ENCODE measurements at places on chromosomes 5 and 9.

DNA sequence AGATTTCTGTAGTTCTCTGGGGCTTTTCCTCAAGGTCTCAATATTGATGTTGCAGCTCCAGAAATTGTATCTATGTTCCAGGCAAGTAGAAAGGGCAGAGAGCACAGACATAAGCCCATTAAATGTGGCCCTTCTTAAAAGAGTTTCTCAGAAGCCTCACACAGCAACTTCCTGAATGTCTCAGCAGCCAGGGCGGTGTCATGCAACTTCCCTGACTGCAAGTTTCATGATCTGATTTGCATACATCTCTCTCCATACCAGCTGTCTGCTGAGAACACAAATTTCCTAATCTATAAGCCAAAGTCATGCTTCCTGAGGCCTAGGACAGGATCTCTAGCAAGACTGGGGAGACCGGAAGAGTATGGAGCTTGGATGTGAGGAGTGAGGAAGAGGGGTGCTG, 13.0 kb downstream of the RGS7BP start:
- DNase-seq: peak; percentile 10

DNA sequence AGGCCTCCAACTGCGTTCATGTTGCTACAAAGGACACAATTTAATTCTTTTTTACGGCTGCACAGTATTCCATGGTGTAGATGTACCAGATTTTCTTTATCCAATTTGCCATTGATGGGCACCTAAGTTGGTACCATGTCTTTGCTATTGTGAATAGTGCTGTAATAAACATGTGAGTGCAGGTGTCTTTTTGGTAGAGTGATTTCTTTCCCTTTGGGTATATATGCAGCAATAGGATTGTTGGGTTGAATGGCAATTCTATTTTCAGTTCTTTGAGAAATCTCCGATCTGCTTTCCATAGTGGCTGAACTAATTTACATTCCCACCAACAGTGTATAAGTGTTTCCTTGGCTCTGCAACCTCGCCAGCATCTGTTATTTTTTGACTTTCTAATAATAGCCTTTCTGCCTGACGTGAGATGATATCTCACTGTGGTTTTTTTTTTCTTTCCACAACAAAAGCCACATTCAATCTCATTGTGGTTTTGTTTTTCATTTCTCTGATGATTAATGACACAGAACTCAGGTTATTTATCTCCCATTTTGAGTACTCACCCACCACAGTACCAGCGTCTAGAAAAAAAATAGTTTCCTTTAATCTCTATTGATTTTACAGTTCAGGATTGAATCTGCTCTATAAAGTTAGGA, 21.9 kb downstream of the ARRDC3 start:
- DNase-seq: no peak

- no peak for DNase-seq
Observed at GRCh38 chr5:178398901-178399700, 166.5 kb upstream of the PHYKPL start.

- no peak for DNase-seq
Observed at GRCh38 chr5:117102591-117102990, 528.0 kb upstream of the SEMA6A start.

- no peak for DNase-seq
Observed at GRCh38 chr9:113568571-113569321, 105.2 kb downstream of the RGS3 start.

DNA sequence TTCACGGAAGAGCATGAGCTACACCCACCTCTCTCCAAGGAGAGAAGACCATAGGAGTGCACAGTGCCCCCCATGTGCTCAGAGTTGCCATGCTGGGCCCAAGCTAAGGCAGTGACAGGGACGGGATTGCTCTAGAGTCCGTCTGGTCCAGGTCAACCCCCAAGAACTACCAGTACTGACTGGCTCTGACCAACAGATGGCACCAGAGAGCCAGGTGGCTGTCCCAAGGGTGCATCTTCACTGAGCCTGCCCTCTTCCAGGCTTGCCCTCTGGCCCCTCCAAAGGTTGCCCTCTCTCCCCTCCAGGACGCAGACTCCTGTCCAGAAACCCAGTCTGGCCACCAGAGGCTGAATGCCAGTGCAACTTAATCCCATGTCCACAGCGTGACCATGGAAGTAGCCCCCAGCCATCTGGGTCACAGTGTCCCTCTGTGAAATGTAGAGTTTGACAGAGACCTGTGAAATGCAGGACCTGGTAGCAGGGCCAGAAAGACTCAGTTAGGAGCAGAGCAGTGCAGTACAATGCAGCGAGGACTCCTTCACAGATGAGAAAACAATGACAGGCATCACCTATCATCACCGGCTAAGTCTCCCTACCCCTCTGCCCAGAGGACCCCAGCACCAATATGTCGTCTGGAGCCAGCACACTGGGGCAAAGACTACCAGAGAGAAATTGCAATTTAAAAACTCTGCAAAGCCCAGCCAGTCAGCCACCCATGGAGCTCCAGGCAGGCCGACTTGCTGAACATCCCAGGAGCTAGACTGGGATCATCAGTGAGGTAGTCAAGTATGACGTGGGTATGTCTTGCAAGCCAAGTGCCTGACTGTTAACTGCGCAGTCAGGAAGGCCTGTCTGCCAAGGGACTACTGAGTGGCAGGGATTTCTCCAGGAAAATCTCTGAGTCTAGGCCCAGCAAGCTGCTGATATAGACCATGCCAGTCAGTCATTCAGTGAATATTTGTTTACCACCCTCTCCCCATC, 7.7 kb upstream of the SKP1 start:
- DNase-seq: peak; percentile 39

DNA sequence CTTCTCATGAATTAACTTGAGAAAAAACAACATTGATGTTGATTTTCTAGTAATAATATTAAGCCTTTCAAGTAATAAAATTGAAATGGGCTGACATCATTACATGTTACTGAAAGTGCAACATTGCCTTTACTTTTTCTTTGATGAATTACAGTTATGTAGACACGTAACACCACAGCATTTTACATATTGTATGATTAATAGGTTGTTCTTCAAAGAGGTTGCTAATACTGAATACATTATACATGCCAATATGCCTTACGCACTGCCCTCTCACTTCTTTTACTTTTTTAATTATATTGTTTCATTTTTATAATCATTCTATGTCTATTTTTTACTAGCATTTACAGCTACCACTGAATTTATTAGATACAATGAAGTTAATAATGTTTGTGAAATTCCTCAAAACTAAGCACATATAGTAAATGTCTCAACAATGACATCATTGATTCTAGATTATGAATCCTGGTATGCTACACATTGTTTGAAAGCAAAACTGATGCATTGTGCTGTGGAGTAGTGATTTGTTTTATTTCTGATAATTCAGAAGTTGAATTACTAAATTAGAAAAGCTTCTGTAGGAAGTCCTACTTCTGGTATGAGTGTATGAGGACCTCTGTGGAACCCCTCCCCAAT, 464.4 kb upstream of the IZUMO3 start:
- no peak for DNase-seq

DNA sequence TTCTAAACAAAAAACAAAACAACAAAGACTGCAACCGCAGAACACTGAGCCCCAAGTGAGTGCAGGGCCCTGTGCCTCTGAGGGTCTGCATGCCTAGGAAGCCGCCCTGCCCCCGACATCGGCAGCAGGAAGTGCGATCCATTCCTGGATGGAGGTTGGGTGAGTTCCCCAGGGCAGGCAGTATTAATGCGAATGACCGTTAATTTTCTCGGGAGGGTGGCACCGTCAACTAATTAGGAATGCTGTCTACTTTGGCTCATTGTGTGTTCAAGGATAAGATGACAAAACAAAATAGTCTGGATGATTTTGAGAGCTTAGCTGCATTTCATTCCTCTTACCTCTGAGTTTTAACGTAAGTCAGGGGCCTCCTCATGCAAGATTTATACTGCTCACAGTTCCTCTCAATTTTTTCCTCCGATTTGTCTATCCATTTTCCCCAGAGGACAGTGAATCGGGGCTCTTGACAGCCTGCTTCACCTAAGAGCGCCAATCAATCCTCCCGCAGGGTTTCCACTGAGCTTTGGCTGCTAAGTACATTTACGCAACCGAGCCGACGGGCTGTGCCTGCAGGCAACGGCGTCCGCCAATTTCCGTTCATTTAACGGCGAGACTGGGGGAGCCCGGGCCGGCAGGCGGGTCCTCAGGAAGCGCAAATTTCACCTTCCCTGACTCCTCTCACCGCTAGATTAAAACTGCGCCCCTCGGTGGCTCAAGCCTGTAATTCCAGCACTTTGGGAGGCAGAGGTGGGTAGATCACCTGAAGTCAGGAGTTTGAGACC, 2.9 kb upstream of the NXNL2 start:
- no peak for DNase-seq

- DNase-seq: no peak
Observed at GRCh38 chr5:104998572-104998971, 1436.0 kb upstream of the NUDT12 start.

DNA sequence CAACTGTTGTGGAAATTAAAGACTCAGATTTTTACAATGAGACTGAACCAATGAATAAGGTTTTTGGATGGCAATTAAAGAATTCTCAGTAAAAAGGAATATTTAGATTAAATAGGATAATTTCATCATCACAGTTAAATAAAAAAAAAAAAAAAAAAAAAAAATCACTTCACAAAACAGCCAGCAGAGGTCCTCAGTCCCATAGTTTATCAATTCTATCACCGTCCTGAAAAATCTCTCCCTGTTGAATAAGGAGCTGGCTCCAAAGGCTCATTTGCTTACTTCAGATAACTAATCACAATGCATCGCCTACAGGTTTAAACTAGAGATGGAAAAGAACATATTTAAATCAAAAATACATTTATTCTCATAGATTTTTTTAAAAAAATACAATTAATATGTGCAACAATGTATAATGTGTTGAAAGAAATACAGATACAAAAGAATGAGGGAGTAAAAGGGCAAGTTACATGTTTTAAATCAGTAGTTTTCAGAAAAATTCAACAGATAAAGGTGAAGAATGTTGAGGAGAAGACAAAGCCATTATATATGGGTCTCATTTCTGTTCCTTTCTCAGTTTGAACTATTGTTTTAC, 175.8 kb upstream of the CHD1 start:
- DNase-seq: no peak

DNA sequence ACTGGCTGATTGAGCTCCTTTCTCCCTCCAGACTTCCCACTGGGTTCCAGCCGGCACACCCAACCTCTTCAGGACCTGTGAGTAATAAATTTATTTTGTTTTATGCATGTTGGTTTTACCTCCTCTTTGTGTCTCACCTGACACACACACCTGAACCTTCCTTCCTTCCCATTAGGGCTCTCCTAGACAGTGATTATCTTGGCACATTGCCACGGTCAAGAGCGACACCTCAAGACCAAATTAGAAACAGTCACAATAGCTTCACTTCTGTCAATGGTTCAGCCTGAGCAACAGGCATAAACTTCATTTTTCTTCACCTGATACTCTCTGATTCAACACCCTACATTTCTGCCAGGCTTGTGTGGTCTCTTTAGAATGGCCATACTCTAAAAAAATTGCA, 296.3 kb upstream of the SMARCA2 start:
- DNase-seq: no peak

DNA sequence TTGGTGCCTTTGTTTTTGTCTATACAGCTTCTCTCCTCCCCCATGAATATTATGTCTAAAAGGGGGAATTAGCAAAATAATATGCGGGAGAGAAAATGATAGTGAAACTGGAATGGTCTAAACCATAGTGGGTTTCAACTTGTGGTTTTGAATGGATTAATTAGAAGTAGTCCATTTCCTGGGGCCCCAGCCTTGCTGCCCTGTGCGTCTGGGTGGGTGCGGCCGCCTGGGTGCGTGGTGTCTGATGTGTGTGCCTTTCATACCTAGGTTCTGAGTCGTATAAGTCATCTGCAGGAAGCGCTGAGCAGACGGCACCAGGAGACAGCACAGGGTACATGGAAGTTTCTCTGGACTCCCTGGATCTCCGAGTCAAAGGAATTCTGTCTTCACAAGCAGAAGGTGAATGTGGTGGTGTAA, 120.0 kb upstream of the CACNA1B start:
- peak; percentile 49 for DNase-seq

- no peak for DNase-seq
Observed at GRCh38 chr9:71990466-71990865, 69.9 kb downstream of the C9orf57 start.

- no peak for DNase-seq
Observed at GRCh38 chr9:26888271-26888670, 4.3 kb downstream of the CAAP1 start.

GRCh38 chr9:107000218-107000617, 137.3 kb downstream of the ZNF462 start:
- DNase-seq: no peak

GRCh38 chr5:124301850-124302249, 444.6 kb downstream of the ZNF608 start:
- DNase-seq: no peak

DNA sequence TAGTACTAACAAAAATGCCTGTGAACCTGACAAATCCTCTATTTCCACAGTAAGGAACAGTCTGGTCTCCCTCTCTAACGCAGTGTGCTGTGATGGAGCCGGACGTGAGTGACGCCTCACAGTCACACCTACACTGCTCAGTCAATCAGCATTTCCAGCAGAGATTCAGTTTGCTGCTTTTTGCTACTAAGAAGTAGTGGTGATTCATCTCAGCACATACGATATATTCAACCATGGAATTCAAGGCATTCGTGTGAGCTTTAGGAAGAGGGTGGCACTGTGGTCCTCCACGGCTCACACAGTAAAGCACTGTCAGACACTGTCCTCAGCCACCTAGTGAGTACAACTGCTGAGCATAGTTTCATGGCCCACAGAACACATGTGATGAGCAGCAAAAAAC, 70.9 kb downstream of the SETX start:
- DNase-seq: no peak

GRCh38 chr5:73103870-73104299, 16.5 kb upstream of the TMEM171 start:
- DNase-seq: no peak

- no peak for DNase-seq
Observed at GRCh38 chr5:43332401-43332800, 19.2 kb upstream of the HMGCS1 start.

DNA sequence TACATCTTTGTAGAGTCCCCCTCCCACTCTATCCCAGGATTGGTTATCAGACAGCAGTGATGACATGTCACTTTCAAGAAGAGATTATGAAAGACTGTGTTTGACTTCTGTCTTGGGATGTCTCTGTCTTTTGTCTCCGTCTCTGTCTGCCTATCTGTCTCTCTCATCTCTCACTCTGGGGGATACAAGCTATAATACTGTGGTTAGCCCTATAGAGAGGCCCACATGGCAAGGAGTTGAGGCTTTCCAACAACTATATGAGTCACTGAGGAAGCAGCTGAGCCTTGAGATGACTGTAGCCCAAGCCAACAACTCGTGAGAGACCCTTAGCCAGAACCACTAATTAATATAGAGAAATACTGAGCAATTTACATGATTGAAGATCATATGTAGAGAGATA, 284.8 kb downstream of the PDE4D start:
- no peak for DNase-seq
